Activated naive CD4-positive, alpha-beta T cell (primary cell): ENCODE measurements at places on chromosomes 6 and 20.
A peak's percentile ranks its signal among the peaks of the same experiment; 100 is the strongest.

DNA sequence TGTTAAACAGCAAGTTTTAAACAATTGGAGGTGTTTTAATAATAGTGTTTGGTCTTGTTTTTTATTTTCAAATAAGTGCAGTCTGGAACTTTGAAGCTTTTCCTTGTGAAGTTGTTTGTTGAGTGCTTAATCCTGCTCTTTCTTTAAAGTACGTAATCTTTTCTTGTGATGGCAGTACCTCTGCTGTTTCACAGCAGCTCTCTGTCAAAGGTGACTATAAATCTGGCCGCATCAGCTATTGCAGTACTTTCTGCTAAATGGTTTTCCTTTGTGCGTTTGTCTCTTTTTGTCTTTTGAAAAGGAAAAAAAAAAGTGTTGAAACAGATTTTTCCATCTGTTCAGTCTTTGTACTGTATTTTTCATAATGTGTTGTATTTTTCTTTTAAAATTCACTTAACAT is 12.7 kb downstream of the STXBP5 start:
- no peak for DNase-seq

- DNase-seq, result no peak
Measured at GRCh38 chr6:34213772-34214171, 22.9 kb upstream of the HMGA1 start.

DNA sequence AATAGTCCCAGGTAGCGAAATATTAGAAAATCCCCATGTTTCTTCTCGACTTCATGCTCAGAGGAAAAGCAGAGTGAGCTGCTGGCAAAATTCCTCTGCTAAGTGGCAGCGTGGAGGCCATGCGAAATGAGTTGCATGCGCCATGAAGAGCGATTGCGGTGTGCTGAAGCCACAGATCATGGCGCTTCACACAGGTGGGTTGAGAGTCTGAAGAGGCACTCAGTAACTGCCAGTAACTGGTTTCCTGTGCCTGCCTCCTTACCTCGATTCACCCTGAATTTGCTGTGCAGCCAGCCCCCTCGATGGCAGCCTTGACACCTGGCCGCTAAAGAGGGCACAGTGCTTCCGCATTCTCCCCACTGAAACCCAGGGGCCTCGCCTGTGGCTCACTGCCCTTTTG is 301.5 kb downstream of the NRN1 start:
- DNase-seq, result no peak

DNA sequence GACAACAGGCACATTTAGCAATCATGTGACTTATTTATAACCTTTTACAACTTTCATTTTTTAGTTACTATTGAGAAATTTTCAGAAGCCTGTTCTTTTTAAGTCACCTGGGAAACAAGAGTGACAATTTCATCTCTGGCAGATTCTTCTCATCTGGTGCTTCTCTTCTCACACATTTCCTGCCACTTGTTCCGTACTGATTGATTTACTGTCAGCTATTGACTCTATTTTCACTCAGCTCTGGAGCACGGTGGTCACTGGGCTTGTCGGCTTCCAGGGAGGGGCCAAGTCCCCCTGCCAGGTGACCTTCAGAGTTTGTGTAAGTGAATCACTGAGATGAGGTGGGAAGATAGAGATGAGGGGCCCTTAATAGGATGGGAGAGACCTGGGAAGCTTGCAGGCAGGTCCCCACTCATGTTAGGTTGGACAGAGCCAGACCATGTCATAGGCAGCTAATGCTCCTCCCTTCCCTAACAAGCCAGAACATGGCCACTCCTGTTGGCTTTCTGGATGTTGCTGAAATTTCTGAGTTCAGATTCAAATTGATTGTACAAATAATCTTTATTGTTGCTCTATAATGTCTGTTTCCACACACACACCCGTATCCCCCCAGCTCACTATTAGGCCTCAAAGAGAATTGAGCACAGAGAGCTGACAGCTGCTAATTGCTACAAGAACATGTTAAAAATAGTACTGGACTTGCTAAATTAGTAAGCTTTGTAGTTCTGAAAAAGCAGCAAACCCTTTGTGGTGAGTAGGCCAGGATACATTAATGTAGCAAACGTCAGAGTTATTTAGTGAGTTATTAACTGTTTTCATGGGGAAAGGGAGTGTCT is 13.3 kb downstream of the DUSP22 start:
- no peak for DNase-seq

DNA sequence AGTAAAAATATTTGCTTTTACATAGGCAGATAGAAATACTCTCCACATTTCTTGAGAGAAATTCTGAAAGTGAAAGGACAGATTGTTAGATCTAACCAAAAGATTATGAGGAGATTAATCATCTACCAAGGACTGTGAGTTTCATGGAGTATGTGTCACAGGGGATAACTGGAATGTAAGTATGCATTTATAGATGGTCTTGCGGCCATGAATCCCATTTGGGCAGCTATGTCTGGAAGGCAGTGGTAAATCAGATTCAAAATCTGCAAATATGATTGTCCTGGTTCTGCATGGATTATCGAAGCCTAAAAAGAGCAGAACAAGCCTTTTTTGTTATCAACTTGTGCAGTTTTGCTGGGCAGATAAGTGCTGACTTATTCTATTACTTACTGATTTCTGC is 293.8 kb downstream of the RFPL4B start:
- DNase-seq, result no peak

DNA sequence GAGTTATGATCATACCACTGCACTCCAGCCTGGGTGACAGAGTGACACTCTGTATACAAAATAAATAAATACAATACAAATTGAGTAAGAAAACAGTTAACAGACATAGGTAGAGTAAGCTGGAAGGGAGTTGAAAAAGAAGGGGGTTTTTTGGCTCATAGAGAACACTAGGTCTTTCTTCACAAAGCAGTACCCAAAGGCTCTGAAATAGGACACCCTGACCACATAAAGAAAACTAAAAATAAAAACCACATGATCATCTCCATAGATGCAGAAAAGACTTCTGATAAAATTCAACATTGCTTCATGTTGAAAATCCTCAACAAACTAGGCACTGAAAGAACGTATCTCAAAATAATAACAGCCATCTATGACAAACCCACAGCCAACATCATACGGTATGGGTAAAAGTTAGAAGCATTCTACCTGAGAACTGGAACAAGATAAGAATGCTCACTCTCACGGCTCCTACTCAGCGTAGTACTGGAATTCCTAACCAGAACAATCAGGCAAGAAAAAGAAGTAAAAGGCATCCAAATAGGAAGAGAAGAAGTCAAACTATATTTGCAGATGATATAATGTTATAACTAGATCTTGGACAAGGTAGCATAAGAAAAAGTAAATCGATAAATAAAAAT is 48.6 kb downstream of the TOMM6 start:
- no peak for DNase-seq

- no peak for DNase-seq
Measured at GRCh38 chr6:99026135-99026534, 78.4 kb upstream of the FBXL4 start.

DNA sequence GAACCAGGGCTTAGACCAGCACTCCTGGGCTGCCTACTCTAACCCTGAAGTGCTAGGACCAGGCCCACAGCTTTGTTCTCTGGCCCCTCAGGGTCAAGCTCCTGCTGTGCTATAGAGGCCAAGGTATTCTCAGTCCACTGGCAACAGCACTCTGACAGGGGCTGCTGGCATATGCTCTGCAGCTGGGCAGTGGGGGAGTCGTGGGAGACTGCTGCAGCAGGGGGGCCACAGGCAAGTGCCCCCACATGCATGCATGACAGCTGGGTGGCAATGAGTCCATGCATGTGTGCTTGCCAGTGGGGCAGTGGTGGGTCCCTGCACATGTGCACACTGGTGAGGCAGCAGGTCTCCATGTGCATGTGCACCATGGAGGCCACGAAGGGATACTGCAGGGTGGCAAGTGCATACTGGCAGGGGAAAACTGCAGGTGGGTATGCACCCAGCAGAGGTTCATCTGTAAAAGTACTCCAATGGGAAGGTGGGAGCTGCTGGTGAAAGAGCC is 364.9 kb upstream of the IRAK1BP1 start:
- DNase-seq, result no peak

DNA sequence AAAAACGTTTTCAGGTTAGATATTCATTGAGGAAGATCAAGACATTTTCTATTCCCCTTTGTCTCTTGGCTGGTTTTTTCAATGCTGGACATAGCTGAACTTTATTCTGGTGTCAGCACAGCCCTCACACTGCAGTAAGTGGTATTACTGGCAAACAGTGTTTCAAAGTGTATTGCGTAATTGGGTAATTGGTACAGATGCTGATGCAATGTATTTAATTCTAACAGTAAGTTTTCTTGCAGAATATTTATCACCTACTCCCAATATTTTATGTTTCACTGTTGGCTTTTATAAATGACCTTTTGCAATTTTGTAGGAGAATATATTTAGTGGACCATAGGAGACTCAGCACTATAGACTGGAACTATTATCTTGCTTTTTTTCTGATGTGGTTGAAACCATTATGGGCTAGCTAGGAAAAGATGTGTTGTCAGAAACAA is 287.6 kb upstream of the SOX4 start:
- DNase-seq, result no peak

DNA sequence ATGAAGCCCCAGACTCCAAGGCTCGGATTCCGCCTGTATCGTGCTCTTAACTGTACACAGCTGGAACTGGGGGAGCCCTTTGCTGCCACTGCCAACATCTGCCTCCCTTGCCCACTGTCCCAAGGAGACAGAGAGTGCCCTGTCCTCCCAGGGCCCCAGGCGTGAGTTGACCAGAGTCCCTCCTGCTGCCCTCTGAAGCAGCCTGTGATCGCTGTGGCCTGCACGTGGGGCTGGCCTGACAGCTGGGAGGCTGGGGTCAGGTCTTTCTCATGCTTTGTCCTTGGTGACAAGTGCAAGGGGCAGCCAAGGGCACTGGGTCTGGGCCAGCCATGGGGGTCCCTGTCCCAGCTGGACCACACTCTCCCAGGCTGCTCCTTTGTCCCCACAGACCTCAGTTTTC is 44.3 kb downstream of the KIAA1755 start:
- no peak for DNase-seq

DNA sequence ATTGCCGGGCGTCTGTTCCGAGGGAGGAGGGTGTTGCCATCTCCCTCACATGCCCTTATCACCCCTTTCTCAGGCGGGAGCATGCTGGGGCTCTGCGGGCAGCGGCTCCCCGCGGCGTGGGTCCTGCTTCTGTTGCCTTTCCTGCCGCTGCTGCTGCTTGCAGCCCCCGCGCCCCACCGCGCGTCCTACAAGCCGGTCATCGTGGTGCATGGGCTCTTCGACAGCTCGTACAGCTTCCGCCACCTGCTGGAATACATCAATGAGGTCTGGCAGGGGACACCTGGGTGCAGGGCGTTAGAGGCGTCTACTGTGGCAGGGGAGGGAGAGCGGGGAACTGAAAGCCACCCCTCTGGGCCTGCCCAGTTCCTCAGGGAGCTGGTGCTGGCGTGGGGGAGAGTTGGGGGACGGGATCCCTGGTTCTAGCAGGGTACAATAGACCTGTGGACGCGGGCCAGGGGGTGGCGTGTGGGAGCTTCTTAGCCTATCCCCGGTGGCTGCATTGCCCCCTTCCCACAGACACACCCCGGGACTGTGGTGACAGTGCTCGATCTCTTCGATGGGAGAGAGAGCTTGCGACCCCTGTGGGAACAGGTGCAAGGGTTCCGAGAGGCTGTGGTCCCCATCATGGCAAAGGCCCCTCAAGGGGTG is 697 bp downstream of the PPT2 start:
- DNase-seq, result peak; percentile 42

DNA sequence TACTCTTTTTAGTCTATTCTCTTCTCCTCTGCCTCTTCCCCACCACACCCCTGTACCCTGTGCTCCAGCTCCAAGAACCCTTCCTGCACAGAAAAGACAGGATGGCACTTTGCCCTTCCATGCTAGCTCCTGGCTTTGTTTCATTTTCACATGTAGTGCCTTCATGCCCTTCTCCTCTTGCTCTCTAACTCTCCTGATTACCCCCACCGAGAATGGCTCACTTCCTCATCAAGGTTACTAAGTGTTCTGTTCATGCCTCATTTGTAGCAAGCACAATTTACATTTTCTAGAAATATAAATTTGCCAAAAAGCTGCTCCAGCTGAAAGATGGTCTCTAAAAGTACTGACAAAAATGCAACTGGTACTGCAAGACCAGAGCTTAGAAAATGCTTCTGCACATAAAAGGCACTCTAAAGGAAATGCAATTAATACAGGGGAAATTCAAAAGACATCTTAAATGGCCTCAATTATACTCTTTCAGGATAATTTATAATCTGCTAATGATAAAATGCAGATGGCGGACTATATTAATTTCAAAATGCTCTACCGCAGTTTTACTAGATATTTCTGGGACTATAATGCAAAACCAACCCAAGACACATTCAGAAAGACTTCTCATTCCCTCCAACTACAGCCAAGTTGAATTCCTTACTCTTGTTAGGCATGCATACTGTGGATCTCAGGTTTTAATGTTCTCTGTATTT is 570.2 kb downstream of the PRKN start:
- no peak for DNase-seq

DNA sequence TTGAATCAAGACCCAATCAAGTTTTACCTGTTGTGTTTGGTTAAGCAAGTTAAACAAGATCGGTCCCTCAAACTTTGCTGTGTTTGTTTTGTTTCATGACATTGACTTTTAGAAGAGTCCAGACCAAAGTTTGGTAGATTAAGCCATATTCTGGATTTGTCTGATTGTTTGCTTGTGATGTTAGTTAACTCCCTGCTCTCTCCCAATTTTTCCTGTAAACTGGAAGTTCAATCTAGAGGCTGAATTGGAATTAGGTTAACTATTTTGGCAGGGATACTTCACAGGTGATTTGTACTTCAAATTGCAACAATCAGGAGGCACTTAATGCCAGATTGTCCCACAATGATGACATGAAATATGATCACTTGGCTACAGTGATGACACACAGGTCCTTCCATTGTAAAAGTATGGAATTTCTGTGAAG is 13.6 kb upstream of the SH3BGRL2 start:
- DNase-seq, result no peak

- no peak for DNase-seq
Measured at GRCh38 chr6:96899451-96899998, 1.8 kb upstream of the NDUFAF4 start.

DNA sequence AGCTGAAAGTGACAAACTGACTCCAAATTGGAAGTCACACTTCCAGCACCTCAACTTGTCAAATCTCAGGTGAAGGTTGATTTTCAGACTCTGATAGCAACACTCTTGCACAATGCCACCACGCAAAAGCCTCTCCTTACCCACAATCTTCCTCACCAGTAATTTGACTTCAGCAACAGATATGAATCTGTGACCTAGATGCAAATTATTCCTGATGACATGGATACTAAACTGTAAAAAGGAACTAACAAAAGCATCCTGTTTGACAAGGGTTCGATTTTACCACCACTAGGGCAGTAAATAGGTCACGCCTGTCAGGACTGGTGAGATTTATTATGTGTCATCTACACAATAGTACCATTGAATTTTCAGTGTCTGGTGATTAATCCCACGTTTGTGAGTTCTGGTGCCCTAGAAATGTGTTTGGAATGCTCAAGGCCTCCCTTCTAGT is 134.4 kb upstream of the COL21A1 start:
- DNase-seq, result no peak

GRCh38 chr6:145895802-145896201 is 68.4 kb downstream of the SHPRH start:
- no peak for DNase-seq

- no peak for DNase-seq
Measured at GRCh38 chr6:25369433-25370177, 90.4 kb downstream of the CARMIL1 start.

- DNase-seq, result no peak
Measured at GRCh38 chr6:56549014-56549413, 93.7 kb downstream of the DST start.

- no peak for DNase-seq
Measured at GRCh38 chr20:57795342-57795697, 85.5 kb upstream of the PMEPA1 start.

GRCh38 chr6:50899306-50899870 is 80.7 kb downstream of the TFAP2B start:
- DNase-seq, result no peak

GRCh38 chr6:22357724-22358189 is 60.9 kb upstream of the PRL start:
- DNase-seq, result no peak
